ENCODE measurements at places on chromosomes 2 and 18.

DNA sequence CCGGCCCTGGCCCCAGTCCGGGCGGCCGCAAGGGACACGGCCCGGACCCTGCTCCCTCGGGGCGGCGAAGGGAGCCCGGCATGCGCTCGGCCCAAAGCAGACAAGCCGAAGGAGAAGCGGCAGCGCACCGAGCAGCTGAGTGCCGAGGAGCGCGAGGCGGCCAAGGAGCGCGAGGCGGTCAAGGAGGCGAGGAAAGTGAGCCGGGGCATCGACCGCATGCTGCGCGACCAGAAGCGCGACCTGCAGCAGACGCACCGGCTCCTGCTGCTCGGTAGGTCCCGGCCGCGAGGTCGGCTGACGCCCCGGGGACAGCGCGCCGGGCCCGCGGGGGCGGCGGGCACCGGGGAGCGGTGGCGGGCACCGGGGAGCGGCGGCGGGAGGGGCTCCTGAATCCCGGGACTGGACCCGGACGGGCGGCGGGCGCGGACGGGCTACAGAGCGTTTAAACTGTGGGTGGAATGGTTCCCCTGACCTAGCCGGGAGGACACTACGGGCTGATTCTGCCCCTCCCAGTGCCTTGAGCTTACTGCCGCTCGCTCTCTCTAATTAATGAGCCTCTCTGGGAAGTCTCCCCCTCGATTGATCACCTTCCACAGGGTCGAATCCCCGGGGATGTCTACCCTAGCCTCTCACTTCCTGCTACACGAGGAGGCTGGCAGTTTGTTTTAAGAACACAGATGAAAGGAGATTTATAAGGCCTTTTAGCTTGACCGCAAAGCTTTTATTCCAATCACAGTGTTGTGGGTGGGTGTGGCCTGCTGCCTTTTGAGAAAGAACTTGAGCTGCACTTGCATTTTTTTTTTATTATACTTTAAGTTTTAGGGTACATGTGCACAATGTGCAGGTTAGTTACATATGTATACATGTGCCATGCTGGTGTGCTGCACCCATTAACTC, 853 bp downstream of the GNAL start:
- peak; percentile 21 for DNase-seq

DNA sequence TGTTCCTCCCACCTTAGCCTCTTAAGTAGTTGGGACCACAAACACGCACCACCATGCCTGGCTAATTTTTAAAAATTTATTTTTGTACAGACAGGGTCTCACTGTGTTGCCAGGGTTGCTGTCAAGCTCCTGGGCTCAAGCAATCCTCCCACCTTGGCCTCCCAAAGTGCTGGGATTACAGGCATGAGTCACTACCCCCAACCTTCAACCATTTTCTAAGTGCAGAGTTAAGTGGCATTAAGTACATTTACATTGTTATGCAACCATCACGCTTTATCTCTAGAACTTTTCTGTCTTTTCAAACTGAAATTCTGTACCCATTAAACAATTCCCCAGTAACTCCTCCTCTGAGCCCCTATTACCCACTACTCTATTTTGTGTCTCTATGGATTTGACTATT, 45.9 kb upstream of the AFF3 start:
- no peak for DNase-seq

GRCh38 chr18:10526561-10526949, 728 bp downstream of the NAPG start:
- DNase-seq, result no peak

DNA sequence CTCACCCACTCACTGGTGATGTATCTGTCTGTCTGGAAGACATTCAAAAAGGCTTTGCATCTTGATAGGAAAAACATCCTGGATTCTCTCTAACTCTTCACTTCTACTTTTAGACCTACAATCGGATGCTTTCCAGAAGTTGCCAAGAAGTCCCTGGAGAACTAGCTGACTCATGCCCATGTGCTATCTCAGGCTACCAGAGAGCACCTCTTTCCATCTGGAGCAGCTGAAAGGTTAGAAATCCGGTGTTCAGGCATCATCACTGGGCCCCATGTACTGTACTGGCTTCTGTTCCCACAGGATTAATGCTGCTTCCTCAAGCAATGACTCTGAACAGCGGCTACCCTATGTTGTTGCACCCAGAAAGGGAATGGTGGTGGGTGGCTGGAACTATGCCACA, 259.0 kb downstream of the NBAS start:
- no peak for DNase-seq

DNA sequence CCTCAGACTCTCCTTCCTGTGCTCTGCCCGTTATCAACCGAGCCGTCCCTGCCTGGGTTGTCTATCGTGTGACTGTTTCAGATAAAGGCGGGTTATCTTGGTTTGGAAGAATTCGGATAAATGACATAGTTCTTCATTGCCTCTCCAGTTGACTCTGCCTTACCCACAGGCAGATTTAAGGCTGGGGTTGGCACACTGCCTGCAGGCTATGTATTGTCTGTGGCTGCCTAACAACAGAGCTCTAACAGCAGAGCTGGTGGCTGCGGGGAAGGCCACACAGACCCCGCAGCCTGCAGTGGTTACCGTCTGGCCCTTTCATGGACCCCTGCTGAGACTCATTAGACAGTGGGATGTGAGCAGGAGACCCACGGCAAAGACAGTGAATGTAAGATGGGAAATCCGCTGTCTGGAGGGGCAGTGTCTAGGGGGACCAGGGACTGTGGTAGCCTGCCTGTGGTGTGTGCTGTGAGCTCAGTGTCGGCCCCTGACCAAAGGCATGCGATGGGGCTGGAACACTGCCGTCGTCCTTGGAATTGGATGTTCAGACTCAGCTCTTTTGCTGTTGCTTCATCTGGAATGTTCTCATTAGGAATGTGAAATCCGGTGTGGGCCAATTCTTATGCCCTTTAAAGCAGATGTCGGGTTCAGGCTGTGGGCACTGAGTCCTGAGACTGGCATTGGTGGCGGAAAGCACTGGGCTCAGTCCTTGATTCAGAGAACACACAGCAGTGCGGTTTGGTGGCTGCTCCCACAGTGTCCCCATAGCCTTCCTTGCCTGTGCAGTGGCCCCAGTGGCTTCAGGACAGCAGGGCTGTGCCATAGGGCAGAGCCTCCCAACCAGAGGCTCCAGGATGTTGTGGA, 44.5 kb downstream of the SH3RF3 start:
- no peak for DNase-seq

GRCh38 chr2:171279983-171280790, 119.5 kb upstream of the TLK1 start:
- no peak for DNase-seq

DNA sequence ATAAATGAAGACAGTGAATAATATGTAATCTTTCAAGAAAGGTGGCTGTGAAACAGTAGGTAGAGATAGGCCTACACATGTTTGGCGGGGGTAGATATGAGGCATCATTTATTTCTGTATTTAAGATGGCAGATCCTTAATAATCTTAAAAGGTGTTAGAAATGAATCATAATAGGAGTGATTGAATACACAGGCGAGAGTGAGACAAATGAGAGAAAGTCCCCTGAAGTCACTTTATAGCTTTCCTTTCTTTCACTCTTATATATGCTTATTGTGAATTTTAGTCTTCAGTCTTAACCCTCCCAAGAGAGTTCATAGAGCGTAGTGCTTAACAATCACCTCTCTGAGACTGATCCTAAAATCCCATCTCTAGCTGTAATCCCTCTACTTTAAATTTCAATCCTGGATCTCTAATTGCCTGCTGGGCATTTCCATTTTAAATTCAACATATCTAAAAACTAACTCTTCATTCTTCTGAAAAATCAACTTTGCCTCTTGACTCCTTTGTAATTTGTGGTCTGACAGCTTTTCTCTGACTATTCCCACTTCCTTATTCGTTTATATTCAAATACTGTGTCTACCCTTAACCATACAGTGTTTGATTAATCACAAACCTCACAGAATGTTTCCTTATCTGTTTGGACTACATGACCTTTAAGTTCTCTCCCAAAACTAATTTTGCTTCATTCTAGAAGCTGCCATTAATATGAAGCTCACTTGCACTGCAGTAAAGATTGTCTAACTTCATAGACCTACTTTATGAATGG, 463.7 kb upstream of the FSIP2 start:
- DNase-seq, result no peak

DNA sequence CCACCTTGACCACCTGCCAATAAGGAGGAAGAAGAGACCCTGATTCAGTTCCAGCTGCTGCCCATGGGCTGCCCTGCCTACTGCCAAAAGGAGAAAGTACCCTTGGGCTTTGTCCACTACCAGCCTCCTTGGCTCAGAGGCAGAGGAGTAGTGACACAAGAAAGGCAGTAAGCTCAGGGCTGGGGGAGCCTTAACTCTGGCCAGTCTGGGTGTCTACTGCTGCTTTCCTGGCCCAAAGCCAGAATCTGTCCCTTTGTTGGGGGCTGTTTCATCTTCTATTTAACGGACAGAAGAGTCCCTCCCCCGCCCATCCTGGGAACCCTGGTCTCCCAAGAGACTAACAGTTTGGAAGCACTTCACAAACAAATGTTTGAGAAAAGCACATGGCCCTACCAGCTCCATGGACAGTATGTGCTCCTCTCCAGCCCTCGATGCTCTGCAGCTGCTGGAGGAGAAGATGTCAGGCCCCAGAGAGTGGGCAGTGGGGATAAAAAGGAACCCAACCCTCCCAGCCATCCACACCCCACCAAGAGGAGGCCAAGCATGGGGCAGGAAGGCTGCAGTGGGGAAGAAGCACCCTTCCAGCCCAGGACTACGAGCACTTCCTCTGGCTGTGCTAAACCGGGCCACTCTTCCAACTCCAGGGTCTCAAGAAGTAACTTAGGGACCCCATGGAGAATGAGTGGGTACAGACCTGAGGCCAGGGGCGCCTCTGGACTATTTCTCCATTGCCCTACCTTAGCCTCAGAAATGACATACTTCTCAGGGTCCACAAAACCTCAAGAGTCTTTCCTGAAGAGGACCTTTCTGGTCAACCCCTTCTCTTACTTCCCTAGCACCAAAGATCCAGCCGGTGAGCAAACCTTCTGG, 1.2 kb downstream of the ATG9A start:
- DNase-seq, result no peak

GRCh38 chr18:33541316-33541715, 36.7 kb upstream of the ASXL3 start:
- no peak for DNase-seq

GRCh38 chr2:70560040-70560439, 6.4 kb upstream of the TGFA start:
- no peak for DNase-seq

- DNase-seq, result no peak
These were observed 270.8 kb downstream of the ZNF407 start for GRCh38 chr18:74868461-74868860.

DNA sequence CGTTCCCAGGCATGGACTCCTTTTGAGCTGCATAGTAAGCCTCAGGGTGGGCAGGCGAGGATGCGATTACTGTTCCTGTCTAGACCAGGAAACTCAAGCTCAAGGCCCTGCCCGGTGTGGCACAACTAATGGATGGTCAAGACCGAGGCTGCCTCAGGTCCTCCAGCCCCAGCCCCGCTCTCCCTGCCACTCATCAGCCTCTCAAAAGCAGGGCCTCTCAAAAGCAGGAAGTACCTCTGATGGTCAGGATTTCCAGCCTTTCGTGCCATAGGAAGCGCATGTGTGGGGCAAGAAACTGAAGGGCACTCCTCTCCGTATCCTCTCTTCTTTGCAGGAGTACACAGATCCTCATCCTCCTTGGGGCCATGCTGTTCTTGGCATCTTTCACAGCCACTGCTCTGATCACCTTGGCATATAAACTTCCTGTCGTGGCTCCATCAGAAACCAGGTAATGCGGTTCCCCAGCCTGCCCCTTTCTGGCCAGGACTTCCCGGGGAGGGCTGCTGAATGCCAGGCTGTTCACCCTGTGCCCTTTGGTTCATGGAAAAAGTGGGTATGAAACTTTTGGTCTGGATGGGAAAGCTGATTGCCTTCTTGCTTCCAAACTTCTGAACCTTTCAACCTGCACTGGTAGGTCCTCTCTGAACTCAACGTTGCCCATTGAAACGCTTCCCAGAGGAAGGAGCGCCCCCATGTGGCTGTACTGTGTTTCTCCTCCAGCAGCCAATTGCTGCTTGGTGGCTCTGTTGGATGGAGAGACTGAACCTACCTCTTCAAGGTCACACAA, 82.8 kb upstream of the SEC11C start:
- DNase-seq, result peak; percentile 52

GRCh38 chr2:118013724-118014491, at the start of gene CCDC93:
Gene CCDC93 (minus strand): TSS chr2:118014070. CDS start chr2:118013995, 75 bp downstream.
- DNase-seq, result peak; percentile 91

GRCh38 chr2:157442636-157443035, 1.3 kb downstream of the CYTIP start:
- DNase-seq, result no peak

DNA sequence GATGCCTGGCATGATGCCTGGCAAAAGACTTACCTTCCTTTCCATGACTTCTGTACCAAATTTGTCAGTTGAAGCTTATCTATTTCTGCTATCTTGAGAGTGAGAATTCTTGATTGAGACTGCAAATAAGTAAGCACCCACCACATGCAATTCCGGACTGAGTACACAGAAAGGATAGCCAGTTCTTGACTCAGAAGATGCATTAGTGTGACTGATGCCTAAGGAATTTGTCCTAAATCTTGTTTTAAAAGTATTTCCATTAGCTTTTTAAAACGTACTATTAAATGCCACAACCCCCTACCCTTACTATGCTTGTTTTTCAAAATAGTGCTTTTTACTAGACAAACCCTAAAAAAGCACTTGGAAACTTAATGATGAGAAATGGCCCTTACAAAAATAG, 545 bp downstream of the MPP4 start:
- no peak for DNase-seq

GRCh38 chr2:234447189-234447588, 49.7 kb downstream of the ARL4C start:
- DNase-seq, result no peak

- no peak for DNase-seq
These were observed 23.7 kb downstream of the TIMM21 start for GRCh38 chr18:74171910-74172606.

GRCh38 chr2:69138247-69138772, 125.3 kb downstream of the ANTXR1 start:
- DNase-seq, result no peak

- DNase-seq, result no peak
These were observed 111.9 kb upstream of the DTNA start for GRCh38 chr18:34598120-34598635.

DNA sequence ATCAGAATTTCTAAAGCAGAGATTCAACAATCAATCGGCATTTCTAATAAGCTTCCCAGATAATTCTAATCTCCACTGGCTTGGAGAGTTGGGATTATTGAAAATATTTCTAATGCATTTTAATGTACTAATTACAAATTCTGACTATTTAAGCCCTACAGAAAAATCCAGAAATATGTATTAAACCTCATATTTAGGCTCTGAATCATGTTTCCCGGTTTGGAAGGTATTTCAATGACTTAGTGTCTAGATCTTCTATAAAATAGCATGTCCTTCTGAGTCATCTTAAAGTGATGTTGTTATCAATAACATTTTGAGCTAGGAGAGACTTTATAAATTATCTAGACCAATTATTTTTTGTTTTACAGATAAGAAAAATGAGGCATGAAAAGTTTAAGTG, 258.8 kb upstream of the NRXN1 start:
- no peak for DNase-seq
